GM04503 (cell line): ENCODE measurements at places on chromosomes 1 and 21.

- DNase-seq = no peak
These were observed 1.2 kb downstream of the SZRD1 start for GRCh38 chr1:16367968-16368890.

- DNase-seq = no peak
These were observed 13.1 kb downstream of the NR5A2 start for GRCh38 chr1:200040481-200041138.

- DNase-seq = no peak
These were observed 3.7 kb upstream of the KIAA1614 start for GRCh38 chr1:180909005-180909414.

DNA sequence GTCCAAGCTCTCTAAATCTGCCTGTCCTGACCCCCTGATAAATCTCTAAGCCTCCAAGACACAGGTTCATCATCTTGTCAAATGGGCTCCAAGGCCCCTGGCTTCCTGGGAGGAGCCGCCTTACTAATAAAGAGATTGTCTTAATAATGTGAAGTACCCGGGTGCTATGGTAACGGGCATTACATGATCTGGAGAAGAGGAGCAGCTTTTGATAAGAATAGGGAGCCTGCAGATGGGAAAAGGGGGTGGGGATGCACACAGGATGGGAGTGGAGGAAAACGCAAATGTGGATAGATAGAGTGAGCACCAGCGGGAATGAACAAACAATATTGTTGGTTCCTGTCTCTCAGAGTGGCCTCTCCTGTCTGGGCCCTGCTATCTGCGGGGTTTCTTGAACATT is 11.9 kb upstream of the RXRG start:
- no peak for DNase-seq

GRCh38 chr21:15850645-15851044 is 120.9 kb downstream of the USP25 start:
- DNase-seq = no peak

DNA sequence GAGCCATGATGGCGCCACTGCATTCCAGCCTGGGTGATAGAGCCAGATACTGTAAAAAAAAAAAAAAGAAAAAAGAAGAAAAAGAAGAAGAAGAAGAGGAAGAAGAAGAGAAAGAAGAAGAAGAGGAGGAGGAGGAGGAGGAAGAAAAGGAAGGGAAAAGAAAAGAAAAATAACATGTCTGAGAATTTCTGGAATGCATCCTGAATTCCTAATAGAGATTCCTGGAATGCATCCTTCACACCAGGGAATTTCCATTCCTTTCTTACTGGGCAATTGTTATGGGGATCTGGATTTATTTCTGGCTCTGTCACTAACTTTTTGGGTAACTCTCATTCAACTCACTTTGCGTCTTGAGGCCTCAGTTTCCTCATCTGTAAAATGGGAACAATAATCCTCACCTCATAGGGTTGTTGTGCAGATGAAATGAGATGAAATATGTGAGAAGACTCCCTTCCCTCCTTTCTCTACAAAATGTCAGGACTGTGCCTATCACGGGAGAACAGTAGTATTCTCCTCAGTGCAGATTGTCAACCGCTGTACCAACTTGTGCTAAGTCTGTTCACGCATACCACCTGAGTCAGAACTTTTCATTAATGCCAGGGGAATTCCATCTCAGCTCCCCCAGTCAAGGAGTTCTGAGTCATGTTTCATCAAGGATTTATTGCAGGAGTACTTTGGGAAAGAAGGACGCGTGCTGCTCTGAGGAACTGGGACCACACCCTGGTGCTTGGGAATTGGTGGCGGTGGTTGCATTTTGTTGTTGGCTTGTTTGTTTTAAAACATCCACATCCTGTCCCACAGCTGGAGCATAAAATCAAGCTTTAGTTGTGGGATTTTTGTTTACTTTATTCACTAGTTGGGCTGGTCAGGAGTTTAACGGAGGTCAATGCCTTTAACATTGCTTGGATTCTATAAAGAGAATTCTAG is 42.4 kb upstream of the ROR1 start:
- DNase-seq = peak; percentile 96

GRCh38 chr1:150841626-150842025 is 33.6 kb upstream of the CTSK start:
- no peak for DNase-seq

- no peak for DNase-seq
These were observed 75.7 kb upstream of the KIF26B start for GRCh38 chr1:245079021-245079609.

GRCh38 chr1:91078859-91079258 is 57.0 kb upstream of the ZNF644 start:
- no peak for DNase-seq

- no peak for DNase-seq
These were observed 61.8 kb upstream of the SYT6 start for GRCh38 chr1:114215436-114215835.

DNA sequence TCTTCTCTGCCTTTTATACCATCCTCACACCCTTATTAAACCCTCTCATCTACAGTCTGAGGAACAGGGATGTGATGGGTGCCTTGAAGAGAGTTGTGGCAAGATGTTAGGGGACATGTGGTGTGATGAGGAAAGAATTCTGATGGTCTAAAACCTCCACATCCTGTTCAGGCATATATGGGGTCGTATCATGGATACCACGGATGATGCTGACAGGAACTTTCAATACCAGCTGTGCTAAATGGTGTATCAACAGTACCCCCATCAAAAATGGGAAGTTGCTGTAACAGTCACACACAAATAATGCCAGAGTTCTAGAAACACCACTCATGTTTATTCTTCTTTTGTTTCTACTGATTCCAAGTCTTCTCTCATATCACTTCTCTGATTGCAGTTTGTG is 12.9 kb downstream of the OR2T6 start:
- no peak for DNase-seq

- no peak for DNase-seq
These were observed 4.1 kb downstream of the ATP5IF1 start for GRCh38 chr1:28240024-28240423.

GRCh38 chr1:191707288-191707687 is 451.0 kb upstream of the RGS18 start:
- DNase-seq = no peak

DNA sequence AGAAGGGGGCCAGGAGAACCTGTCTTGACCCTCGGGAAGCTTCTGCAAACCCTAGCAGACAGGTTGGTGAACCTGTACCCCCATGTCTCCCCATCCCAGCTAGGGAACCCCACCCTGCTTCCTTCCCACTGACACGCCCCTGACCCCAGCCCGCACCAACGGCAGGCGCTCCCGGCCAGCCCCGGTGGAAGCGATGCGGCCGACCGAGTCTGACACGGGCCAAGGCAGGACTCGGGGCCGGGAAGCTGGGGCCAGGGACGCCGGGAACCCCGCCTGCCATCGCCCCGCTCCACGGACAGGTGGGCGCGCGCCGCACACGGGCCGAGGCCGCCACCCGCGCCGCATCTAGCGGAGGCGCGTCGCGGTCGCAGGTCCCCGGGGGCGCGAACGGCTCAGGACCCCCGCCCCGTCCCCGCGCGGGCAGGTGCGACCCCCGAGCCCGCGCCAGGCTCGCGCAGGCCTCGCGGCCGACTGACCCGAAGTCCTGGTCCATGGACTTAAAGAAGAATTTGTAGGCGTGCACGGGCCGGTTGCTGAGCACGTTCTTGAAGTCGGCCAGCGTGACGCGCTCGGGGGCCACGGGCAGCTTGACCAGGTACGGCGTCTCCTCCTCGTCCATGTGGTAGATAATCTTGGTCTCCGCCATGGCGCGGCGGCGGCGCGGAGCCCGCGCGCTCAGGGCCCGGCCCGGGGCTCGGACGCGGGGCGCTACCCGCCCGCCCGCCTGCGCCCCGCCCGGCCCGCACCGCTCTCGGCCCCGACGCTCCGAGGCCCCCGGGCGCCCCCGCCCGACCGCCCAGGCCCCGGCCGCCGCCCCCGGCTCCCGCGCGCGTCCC is 580 bp downstream of the DVL1 start:
- no peak for DNase-seq

DNA sequence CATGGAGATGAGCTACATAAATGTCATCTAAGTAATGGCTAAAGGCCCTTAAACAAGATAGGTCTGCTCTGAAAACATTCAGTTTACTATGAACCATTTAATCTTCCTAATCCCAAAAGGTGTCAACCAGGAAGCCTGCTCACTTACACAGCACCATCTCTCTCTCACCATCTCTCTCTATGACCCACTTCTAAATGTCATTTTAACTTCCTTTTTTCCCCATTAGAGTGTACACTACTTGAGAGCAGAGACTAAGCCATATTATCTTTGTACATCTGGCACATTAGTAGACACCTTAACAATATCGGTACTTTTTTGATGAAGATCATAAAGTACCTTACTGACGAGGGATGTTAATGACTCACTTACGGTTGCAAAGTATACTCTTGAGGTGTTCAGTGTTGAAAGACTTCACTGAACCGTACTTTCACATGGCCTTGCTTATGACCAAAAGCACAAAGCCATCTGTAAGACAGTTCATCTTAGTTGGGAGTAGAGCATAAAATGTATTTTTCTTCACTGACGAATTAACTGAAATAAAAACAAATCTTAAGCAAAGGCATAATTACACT is 25.4 kb downstream of the FBXO42 start:
- DNase-seq = no peak

GRCh38 chr1:59029411-59030167 is 245.7 kb upstream of the JUN start:
- no peak for DNase-seq

- DNase-seq = peak; percentile 21
These were observed 19.5 kb downstream of the USP24 start for GRCh38 chr1:55195521-55196233.

DNA sequence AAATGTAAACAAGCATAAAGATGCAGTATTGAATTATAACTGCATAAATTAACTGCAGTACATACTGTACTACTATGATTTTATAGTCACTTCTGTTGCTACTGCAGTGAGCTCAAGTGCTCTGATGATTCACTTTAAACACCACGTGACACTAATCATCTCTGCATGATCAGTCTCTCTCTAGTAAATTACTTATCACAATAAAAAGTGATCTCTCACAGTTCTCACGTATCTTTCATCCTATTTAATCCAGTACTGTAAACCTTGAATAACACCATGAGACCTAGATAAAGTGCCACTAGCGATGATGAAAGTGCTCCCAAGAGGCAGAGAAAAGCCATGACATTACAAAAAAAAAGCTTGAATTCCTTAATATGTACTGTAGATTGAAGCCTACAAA is 1242.0 kb downstream of the AMY1C start:
- no peak for DNase-seq

DNA sequence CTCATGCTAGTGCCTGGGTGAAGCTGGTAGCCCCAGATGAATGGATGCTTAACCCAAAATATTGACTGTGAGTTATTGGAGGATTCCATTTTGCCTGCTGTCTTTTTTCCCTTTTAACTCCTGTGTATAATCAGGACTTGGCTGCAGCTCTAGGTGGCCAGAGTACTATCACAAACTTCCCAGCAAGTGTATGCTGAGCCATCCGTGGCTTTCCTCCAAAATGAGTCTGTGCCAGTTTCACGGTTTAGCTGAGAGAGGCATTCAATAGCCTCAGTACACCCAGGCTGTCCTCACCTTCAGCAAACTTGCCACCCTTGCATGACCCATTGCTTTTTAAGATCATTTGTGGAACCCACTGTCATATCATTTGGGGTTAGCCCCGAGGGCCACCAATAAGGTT is 5.3 kb upstream of the DPT start:
- DNase-seq = no peak

- no peak for DNase-seq
These were observed 31.0 kb downstream of the TMCC2 start for GRCh38 chr1:205258719-205259118.

- no peak for DNase-seq
These were observed 13.6 kb downstream of the GABRD start for GRCh38 chr1:2032737-2033136.

- no peak for DNase-seq
These were observed 224.9 kb downstream of the GREM2 start for GRCh38 chr1:240387051-240387450.

DNA sequence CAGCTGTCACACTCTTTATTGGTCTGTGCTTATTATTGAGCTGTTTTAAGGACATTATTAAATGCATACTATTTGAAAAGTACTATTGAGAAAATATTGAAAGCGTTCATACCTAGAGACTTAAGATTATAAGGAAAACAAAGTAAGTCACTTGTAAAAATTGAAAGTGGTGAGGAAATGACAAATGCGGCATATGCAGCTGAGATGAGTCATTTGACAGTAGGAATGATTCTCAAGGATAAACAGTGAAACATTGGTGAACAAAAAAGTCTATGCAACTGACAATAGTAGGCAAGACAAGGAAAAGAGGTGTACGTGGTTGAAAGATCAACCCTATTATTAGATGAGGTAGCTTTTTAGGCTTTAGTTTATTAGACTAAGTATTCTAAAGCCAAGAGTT is 82.6 kb upstream of the MAP10 start:
- no peak for DNase-seq

DNA sequence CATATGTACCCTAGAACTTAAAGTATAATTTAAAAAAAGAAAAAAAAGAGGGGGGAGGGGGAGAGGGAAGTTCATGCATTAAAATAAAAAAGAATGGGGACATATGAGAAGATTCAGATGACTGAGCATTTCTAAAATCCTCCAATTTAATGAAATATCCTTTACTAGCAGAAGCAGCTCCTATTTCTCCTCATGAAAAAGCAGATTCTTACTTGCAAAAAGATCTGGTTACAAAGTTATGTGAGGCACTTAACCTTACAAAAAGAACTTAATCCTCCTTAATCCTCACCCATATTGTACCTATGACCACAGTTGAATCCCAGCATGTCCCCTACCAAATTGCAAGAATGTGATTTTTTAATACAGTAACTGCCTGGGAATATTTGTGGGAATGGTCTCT is 298.5 kb downstream of the SRGAP2C start:
- no peak for DNase-seq

DNA sequence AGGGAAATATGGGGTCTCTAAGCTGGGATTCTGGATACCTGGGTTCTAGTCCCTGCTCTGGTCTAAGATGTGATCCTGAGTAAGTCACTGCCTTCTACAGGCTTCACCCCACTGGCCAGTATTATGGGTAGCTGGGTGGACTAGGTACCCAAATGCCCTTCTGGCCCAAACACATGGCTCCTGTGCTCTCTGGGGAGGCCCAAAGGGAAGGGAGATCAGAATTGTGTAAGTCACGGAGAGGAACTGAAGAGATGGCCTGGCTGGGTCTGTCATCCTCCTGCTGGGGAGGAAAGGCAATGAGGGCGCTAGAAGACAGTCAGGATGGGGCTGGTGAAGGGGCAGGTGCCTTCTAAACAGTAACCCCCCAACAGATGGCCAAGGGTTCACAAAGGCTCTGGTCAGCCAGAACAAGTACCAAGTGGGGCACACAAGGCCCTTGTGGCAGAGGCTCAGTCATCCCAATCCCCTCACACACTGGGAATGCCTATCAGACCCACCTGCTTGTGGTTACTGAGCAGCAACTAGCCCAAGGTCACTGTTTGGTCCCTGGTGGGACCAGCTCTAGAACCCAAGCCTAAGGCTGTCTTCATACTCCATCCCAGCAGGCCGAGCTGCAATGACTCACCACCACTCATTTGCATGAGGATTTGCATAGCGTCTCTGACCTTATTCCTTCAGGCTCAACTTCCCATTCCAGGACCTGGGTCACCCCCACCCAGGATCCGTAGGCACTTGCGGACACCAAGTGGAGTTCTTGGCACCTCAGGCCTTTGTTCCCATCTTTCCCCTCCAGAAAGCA is 9.2 kb downstream of the MEF2D start:
- no peak for DNase-seq
